M059J (cell line): ENCODE measurements at places on chromosomes 6 and 20. TPM values are rescaled to one million over a fixed set of nuclear protein-coding genes. Genes with fewer than 3 reads are reported as not detected.
A peak's percentile ranks its signal among the peaks of the same experiment; 100 is the strongest.

GRCh38 chr6:169852504-169853195, 101.2 kb downstream of the ERMARD start:
- peak; percentile 54 for DNase-seq

DNA sequence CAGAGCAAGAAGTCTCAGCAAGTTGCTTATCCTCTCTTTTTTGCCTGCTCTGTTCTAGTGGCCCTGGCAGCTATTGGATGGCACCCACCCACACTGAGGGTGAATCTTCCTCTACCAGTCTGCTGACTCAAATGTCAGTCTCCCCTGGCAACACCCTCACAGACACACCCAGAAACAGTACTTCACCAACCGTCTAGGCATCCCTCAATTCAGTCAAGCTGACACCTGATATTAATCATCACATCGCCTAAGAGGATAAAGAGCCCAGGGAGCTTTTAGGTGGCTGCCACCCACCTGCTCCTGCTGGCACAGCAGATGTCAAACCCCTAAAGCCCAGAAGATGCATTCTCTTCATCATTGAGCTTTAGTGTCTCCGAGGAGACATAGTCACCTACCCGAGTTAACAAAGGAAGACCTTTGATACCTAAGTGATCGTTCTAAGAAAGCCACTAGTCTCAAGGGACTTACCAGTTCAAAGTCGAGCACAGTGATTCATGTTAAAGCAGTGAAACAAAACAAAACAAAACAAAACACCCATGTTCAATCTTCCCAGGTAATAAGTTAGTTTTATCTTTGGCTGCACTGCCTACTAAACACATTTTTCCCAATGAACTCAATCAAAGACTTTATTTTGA, 97.7 kb upstream of the KCNQ5 start:
- DNase-seq = no peak

- peak; percentile 89 for DNase-seq
Measured at GRCh38 chr6:7156643-7157278, 49.0 kb downstream of the RREB1 start.

- DNase-seq = no peak
Measured at GRCh38 chr20:53037621-53038020, 65.5 kb downstream of the TSHZ2 start.

DNA sequence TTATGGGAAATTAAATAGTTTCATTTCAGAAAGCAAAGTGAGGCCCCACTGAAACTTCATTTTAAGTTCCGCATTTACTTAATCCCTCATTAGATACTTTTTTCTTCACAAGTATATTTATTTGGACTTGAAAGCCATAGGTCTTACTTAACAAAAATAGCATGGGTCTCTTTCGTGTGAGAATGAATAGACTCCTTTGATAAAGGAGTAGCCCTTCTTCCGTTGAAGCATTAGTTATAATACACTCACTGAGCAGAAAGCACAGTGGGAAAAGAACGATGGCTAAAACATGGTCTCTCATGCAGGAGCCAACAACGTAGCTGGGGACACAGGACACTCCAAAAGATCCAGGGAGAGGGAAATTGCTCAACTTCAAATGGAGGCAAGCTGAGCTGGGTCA, 130.4 kb downstream of the SLC23A2 start:
- DNase-seq = no peak

DNA sequence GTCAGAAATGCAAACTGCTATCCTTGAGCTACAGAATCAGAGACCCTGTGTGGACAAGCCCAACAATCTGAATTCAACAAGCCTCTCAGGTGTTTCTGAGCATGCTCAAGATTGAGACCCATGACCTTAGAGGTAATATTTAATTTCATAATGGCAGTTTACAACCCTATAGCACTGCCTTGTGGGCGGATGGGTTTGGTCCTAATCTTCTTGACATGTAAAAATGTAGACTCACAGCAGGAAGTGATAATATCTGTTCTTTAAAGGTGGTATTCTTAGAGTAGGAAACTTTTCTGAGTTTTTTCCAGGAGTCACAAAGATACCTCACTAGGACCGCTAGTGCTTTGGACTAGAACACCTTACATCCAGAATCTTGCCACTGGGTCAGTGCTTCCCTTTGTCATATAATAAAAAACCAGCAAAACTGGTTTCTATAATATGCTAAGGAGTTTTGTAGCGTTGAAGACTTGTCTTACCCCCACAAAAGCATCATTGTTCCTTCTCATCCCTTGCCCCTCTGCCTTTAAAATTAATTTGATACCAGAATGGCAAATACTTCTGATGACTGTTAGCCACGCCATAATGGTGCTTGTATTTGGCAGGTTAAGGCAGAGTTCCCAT, 52.6 kb downstream of the E2F3 start:
- DNase-seq = no peak

DNA sequence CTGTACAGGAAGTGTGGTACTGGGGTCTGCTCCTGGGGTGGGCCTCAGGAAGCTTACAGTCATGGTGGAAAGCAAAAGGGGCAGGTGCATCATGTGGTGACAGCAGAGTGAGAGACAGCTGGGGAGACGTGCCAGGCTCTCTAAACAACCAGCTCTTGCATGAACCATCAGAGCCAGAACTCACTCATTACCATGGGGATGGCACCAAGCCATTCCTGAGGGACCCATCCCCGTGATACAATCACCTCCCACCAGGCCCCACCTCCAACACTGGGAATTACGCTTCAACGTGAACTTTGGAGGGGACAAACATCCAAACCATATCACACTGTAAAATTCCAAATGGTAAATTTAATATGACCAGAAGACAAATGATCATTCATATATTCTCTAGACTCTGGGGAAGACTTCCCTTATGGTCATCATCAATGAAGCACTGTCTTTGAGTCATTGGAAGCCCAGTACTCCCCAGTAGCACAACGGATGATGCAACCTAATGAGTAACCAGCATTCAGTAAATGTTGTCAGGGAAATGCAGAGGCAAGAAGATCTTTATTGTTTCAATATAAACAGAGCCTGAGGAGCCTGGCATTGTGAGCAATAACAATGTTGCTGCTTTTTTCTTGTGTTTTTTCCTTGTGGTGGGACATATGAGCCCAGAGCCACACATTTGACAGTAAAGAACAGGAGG, 48.2 kb upstream of the RALY start:
- peak; percentile 72 for DNase-seq

DNA sequence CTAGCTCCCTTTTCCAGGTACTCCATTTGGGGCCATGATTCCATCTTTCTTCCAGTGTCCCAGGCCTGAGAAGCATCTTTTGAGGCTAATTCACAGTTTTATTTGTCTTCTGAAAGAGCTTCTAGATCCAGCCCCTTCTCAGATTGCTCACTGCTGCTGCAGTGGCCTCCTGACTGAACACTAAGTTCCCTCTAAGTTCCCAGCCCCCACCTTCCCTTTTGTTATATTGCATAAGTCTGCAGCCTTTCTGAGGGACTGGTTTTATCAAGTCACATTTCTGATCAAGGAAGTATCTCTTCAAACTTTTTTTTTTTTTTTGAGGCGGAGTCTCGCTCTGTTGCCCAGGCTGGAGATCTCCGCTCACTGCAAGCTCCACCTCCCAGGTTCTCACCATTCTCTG, 10.7 kb downstream of the MAPRE1 start:
- no peak for DNase-seq

DNA sequence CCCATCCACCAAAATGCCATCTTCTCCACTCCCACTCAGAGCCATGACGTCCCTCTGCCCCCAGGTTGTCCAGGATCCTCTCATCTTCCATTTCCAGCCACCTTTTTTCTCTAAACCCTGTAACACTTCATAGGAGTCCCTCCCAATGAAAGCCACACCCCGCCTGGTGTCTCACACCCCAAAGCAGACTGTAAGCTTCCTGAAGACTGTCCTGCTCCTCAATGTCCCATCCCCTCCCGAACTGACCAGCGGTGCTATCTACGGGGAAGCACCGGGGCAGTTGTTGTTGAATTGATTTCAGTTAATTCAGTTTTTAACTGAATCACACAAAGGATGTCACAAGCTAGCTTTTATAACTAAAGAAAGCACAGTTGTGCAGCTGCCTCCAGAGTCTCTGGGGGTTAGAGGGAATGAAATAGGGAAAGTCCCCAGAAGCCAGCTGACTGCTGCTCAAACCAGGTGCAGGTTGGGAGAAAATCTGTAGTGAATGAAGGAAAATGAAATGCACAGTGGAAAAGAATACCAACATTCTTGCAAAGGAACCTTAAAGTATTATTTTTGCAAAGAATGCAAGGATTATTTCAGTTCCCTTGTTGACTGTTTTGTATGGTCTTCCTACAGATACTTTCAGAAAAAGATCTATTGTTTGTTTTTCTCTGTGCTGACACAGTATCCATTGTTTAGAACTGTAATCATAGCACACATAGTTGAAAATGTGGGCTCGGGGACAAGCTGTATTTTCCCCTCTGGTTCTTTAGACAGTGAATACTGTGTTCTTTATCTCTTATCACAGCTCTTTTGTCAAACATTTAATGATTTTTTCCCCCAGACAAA, 222.6 kb upstream of the QKI start:
- no peak for DNase-seq

- no peak for DNase-seq
Measured at GRCh38 chr6:23305325-23305943, 736.1 kb downstream of the HDGFL1 start.

DNA sequence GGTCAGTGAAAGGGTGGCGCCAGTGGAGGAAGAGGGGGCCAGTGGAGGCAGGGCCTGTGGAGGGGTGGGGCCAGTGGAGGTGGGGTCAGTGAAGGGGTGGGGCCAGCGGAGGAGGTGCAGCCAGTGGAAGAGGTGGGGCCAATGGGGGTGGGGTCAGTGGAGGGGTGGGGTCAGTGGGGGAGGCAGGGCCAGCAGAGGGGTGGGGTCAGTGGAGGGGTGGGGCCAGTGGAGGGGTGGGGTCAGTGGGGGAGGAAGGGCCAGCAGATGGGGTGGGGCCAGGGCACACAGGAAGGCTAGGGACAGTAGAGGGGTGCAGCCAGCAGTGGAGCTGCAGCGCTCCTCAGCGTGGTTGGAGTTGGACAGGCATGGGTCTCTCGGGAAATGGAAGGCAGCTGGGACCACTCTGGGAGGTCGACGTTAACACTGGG, 18.7 kb downstream of the ADRM1 start:
- no peak for DNase-seq

- peak; percentile 18 for DNase-seq
Measured at GRCh38 chr6:109892451-109893435, 85.4 kb upstream of the GPR6 start.

Gene HTR1E
- total RNA-seq = not detected in 2 replicates

- no peak for DNase-seq
Measured at GRCh38 chr6:1526398-1527072, 83.2 kb upstream of the FOXC1 start.

DNA sequence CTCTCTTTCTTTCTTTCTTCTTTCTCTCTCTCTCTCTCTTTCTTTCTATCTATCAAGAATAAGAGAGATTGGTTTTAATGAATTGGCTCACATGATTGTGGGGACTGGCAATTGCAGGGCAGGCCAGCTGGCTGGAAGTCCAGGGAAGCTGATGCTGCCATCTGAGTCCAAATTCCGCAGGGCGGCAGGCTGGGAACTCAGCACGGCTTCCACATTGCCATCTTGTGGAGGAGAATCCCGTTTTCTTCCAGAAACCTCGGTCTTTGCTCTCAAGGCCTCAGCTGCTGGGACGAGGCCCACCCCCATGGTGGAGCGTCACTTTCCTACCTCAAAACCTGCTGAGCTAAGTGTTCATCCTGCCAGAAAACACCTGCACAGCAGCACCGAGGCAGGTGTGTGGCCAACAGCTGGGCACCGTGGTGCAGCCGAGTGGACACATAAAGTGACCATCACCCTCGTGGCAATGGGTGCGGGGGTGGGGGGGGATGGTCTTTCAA, 58.8 kb upstream of the SLCO4A1 start:
- peak; percentile 60 for DNase-seq

GRCh38 chr6:148422085-148422484, 79.4 kb downstream of the SASH1 start:
- DNase-seq = no peak

GRCh38 chr6:169895000-169895759, 143.8 kb downstream of the ERMARD start:
- DNase-seq = no peak

Gene SRSF12
- not detected in 2 replicates for total RNA-seq

- peak; percentile 87 for DNase-seq
Measured at GRCh38 chr20:19807191-19807945, 49.3 kb downstream of the RIN2 start.

Gene GPX5
- not detected in 2 replicates for total RNA-seq

- DNase-seq = no peak
Measured at GRCh38 chr6:131565056-131565455, 8.0 kb upstream of the ARG1 start.

GRCh38 chr6:70599187-70599586, 32.5 kb downstream of the SDHAF4 start:
- DNase-seq = no peak

Gene CLDN20
- not detected in 2 replicates for total RNA-seq

DNA sequence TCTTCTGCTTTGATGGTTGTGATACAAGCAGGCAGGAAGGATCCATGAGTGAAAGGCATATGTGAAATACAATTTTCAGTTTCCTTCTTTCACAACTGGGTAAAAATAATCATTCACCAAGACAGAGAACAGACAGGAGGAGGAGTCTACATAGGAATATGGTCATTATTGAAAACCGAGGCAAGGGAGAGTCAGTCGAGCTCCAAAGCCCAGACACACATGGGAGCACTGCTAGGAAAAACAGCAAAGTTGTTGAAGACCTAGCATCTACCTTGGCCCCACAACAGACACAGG, 260.6 kb downstream of the ERMARD start:
- no peak for DNase-seq

- no peak for DNase-seq
Measured at GRCh38 chr20:46709055-46709458, 392 bp upstream of the SLC2A10 start.

- DNase-seq = no peak
Measured at GRCh38 chr20:33401921-33402369, 626 bp upstream of the CDK5RAP1 start.

Gene APOM
- total RNA-seq = 3.7 and 6.9 TPM in 2 replicates

- DNase-seq = peak; percentile 11
Measured at GRCh38 chr6:8914700-8915099, 479.4 kb upstream of the SLC35B3 start.

- no peak for DNase-seq
Measured at GRCh38 chr6:133223452-133224029, 17.6 kb upstream of the EYA4 start.

Gene WFDC10B
- total RNA-seq = not detected in 2 replicates

- no peak for DNase-seq
Measured at GRCh38 chr6:151111670-151112069, 128.1 kb upstream of the AKAP12 start.

Gene HDDC2
- total RNA-seq = 62.9 and 84.3 TPM in 2 replicates

Gene TTLL9
- total RNA-seq = not detected in 2 replicates

GRCh38 chr6:40506954-40507353, 80.2 kb downstream of the LRFN2 start:
- peak; percentile 41 for DNase-seq

- no peak for DNase-seq
Measured at GRCh38 chr6:167475947-167476346, 151.1 kb downstream of the TTLL2 start.

- peak; percentile 38 for DNase-seq
Measured at GRCh38 chr20:6381887-6382286, 259.1 kb upstream of the FERMT1 start.
